Stimulated activated CD8-positive, alpha-beta memory T cell treated with anti-CD3 and anti-CD28 coated beads, Interleukin-7, amount 100 ng/mL, for 1 hour (primary cell): ENCODE measurements at places on chromosomes 6 and 20.

DNA sequence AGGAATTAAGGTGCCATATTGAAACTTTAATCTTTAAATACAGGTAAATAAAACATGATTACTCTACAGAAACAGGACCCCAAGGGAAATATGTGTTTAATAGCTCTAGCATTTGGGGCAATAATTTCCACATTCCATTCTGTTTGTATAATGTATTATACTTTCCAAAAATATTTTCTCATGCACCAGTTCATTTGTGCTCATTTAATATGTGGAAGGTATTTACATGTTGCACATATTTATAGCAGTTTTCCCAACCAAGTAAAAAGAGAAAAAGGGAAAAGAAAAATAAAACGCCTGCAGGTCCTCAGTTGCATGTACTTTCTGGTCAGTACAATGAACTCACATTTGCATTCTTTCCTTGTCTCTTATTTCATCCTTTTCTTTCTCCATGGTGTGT, 129.5 kb upstream of the SULF2 start:
- no peak for DNase-seq

GRCh38 chr20:16583474-16583873, 10.2 kb upstream of the KIF16B start:
- DNase-seq: no peak

GRCh38 chr6:127392301-127392700, 48.9 kb upstream of the ECHDC1 start:
- no peak for DNase-seq

DNA sequence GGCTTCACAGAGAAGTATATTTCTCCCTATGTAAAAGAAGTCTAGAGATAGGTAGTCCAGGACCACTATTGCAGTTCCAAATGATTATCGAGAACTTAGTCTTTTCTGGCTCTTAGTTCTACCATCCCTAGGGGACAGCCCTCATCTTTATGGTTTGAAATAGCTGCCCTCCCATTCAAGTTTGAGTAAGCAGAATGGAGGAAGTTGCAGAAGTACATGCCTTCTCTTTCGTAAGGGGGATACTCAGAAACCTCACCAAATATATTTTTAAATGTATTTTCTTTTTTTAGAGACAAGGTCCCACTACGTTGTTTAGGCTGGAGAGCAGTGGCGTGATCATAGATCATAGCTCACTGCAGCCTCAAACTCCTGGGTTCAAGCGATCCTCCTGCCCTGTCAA, 236.8 kb upstream of the RREB1 start:
- DNase-seq: no peak

- DNase-seq: no peak
Observed at GRCh38 chr20:58297394-58297793, 12.1 kb upstream of the RAB22A start.

DNA sequence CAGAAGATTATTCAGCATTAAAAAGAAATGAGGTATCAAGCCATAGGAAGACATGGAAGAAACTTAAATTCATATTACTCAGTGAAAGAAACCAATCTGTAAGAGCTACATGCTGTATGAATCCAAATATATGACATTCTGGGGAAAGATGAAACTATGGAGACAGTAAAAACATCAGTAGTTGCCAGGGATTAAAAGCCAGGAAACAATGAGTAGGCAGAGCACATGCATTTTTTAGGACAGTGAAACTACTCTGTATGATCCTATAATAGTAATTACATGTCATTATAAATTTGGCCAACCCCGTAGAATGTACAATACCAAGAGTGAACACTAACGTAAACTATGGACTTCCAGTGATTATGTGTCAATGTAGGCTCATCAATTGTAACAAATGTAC, 92.8 kb upstream of the RNF217 start:
- no peak for DNase-seq

DNA sequence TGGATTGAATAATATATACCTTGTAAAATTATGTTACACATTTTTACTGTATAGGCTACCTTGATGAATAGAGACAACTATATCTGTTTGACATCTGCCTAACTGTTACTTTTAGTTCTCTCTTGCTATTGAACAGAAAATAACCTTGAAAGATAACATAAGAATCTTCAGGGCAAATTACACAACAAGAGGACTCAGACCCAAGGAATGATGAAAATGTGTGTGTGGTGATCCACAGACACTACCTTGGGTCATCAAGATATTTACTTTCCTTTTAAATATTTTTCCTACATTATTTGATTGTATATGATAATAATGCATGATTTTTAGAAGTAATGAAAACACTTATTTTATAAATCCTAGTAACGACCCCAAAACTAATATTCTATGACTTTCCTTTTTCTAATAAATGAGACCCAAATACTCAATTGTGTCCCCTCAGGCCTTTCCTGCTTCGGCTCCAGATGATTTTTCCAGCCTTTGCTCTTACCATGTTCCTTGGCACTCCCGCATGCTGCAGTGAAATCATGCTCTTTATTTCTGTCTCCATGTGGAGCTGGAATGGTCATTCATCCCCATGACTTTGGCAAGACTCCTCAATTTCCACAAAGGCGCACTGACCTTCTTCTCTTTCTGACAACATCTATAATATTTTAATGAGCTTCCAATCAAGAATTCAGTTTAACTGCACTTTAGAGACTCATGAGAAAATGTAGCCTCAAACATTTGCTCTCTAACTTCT, 187.6 kb downstream of the EPM2A start:
- DNase-seq: no peak

DNA sequence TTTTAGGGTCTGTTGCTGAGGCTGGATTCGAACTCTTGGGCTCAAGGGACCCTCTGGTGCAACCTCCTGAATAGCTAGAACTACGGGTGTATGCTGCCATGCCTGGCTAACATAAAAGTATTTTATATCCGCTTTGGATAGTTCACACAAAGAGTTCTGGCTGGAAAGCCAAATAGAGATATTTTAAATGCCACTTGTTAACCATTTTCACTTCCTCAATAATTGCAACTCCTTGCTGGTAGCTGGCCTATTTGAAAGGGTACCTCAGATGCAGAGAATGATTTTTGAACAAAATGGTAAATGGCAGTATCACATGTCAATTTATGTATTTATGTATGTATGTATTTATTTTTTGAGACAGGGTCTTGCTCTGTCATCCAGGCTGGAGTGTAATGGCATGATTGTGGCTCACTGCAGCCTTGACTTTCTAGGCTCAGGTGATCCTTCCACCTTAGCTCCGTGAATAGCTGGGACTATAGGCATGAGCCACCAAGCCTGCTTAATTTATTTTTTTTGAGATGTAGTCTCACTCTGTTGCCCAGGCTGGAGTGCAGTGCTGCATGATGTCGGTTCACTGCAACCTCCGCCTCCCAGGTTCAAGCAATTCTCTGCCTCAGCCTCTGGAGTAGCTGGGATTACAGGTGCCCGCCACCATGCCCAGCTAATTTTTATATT, 12.9 kb upstream of the JARID2 start:
- no peak for DNase-seq

- DNase-seq: no peak
Observed at GRCh38 chr6:16824845-16825685, 63.8 kb upstream of the ATXN1 start.

- no peak for DNase-seq
Observed at GRCh38 chr6:138945354-138945753, 42.7 kb downstream of the REPS1 start.

DNA sequence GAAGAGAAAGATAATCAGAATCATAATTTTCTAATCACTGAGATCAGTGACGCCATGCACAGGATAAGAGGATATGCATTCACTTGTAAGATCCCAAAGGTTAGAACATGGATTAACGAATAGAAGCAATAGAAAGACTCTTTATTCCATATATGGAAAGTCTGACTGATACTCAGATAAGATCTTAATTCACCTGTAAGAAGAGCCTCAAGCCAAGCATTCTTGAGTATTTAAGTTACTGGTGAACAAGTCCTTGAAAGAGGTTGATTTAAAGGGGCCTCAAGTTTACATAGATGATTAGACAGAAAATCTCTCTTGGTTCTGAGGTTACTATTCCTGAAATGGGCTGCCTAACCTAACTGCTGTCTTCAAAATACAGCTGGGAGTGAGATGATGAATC, 53.8 kb upstream of the MTRF1L start:
- DNase-seq: no peak

DNA sequence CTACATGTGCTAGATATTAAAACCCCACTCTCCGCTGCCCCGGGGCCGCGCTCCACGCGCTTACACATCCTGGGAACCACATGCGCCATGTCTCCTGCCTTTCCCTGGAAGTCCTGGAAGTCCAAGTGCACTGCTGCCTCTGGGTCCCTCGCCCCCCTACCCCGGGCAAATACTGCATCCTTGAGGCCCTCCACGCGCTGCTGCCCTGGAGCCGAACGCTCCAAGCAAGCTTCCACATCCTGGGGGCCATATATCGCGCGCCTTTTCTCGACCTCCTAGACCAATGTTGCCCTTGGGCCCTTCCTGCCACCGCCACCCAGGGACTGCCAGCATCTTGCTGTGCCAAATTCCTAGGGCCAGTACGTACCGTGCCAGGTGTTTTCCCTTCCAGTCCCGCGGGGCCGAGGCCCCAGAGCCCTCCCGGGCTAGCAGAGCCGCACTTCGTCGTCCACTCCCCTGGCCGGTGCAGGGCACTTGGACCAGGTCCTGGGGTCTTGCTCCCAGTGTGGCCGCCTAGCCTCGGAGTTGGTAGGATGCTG, 779 bp upstream of the KCNG1 start:
- no peak for DNase-seq
